ENCODE measurements at places on chromosomes 2 and 18. TPM values are rescaled to one million over a fixed set of nuclear protein-coding genes. Genes with fewer than 3 reads are reported as not detected.

- H3K27ac ChIP-seq, result no peak overlapping the region
- DNase-seq, result no peak
Measured at GRCh38 chr2:199682001-199682400, 169.0 kb downstream of the FTCDNL1 start.

GRCh38 chr2:110852541-110853263 lies 120.3 kb downstream of the ACOXL start:
- no peaks in the 10 kb centered on the region for H3K36me3 ChIP-seq
- peak; percentile 9 for DNase-seq
- H3K4me3 ChIP-seq, result no peak overlapping the region
- H3K27me3 ChIP-seq, result peaks cover 36% of the 10 kb centered on the region
- no peak overlapping the region for H3K27ac ChIP-seq

DNA sequence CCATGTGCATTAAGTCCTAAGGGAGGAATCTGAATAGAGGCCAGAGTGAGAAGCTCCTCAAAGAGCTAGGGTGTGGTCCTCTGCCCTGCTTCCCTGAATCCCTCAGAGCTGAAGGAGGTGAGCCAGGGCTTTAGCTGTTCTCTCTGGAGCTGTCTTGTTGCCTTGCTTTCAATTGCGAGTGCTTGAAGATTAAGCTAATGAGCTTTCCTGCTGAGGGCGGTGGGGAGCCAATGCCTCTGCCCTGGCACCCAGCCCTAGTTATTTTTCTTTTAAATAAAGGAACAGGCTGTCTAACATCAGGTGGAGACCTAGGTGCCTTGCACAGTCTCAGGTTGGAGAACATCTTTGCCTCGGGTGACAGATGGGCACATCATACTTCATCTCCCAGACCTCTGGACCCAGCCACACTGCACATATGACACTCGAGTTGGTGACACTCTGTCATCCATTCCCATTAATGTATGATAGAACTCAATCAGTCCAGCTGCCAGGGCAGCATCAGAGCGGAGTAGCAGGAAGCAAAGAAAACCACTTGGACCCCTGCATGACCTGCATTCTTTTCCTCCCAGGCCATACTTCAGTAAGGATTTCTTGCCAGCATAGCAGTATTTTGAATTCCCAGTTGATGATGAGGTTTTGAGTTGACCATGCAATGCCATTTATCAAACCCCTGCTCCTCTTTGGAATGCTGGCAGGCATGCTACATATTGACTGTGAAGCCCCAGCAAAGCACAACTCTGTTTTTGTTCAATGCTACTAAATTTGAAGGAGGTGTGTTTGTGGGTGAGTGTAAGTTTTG lies 292.7 kb downstream of the RNF144A start:
- peak; percentile 52 for DNase-seq
- H3K27me3 ChIP-seq, result no peaks in the 10 kb centered on the region
- H3K27ac ChIP-seq, result 0 out of 2 replicates have a peak overlapping the region, but pooled peaks have one; percentile 3
- no peaks in the 10 kb centered on the region for H3K36me3 ChIP-seq
- H3K4me1 ChIP-seq, result peaks cover 20% of the 10 kb centered on the region

DNA sequence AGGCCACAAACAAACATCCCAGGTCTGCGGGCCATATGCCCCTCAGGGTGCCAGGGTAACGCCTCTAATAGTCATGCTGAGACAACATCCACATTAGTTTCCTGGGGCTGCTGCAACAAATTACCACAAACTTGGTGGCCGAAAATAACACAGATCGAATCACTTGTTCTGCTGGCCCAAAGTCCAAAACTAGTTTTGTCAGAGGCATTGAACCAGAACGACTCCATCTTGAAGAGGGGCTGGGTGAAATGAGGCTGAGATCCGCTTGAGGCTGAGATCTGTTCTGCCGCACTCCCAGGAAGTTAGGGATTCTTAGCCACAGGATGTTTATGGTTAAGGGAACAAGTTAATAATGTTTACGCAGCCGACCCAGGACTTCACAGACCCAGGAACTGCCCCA lies 66.7 kb downstream of the COPS8 start:
- H3K27me3 ChIP-seq, result no peaks in the 10 kb centered on the region
- no peaks in the 10 kb centered on the region for H3K36me3 ChIP-seq
- peak; percentile 30 for DNase-seq
- no peak overlapping the region for H3K27ac ChIP-seq
- peaks cover 34% of the 10 kb centered on the region for H3K4me1 ChIP-seq

DNA sequence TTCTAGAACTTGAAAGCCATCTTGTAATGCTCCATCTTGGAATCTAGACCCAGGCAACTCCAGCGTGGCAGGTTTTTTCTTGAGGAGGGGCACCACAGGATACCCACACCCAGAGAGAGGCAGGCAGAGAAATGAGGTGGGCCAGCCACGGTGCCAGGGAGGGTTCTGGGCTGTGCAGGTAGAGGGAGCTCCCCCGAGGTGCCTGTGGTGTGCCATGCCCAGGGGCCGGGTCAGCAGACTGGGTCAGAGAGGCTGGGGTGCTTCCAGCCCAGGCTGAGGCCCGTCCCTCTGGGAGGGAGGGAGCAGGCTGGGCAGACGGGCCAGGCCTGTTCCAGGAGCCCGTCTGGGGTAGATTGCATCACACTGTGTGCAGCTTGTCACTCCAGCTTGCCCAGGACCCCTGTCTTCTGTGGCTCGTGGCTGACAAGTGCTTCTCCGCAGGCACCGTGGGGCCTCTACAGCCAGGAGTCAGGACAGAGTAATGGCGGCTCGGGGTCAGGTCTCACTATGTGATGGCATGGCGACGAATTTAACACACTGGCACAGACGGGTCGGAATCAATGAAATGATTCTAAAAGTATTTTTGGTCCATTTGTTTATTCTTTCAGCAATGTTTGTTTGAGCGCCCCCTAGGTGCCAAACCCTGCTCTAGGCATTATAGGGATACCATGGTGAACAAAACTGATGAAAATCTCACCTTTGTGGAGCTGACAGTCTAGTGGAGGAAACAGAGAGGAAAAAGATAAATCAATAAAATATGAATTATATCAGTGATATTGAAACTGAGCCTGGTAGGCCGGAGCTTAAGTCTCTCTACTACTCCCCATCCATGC lies 144.0 kb downstream of the ACOXL start:
- H3K4me3 ChIP-seq, result no peak overlapping the region
- H3K36me3 ChIP-seq, result no peaks in the 10 kb centered on the region

Gene SLC5A7
- polyA plus RNA-seq, result not detected

GRCh38 chr18:63994783-63995399 lies 25.0 kb downstream of the SERPINB8 start:
- DNase-seq, result peak; percentile 78
- no peak overlapping the region for H3K27ac ChIP-seq
- H3K36me3 ChIP-seq, result no peaks in the 10 kb centered on the region
- no peaks in the 10 kb centered on the region for H3K27me3 ChIP-seq
- no peak overlapping the region for H3K4me3 ChIP-seq
- H3K4me1 ChIP-seq, result peaks cover 14% of the 10 kb centered on the region

Gene SNORC
- not detected for polyA plus RNA-seq

- DNase-seq, result no peak
- no peaks in the 10 kb centered on the region for H3K27me3 ChIP-seq
- H3K4me3 ChIP-seq, result no peak overlapping the region
- no peaks in the 10 kb centered on the region for H3K36me3 ChIP-seq
- H3K4me1 ChIP-seq, result no peaks in the 10 kb centered on the region
Measured at GRCh38 chr2:179017773-179018357, 32.1 kb downstream of the CCDC141 start.

Gene RSAD2
- not detected for polyA plus RNA-seq

DNA sequence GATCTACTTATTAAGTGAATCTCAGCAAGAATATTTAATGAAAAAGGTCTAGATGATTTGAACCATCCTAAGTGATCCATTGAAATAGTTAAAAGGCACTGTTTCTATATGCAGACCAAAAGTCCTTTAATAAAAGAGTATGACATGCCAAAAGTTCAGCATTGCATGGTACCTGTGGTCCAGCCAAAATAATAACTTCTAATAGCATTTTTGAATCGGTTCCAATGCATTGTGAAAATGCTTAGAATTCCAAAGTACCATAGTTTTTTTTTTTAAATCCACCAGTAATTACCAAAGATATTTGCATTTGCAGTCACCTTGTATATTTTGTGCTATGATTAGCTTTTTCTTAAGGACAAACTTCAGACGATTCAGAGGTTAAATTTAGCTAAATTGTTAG lies 79.9 kb downstream of the NYAP2 start:
- H3K27me3 ChIP-seq, result no peaks in the 10 kb centered on the region
- H3K4me1 ChIP-seq, result no peaks in the 10 kb centered on the region
- no peaks in the 10 kb centered on the region for H3K36me3 ChIP-seq
- no peak for DNase-seq
- H3K4me3 ChIP-seq, result no peak overlapping the region
- H3K27ac ChIP-seq, result no peak overlapping the region

DNA sequence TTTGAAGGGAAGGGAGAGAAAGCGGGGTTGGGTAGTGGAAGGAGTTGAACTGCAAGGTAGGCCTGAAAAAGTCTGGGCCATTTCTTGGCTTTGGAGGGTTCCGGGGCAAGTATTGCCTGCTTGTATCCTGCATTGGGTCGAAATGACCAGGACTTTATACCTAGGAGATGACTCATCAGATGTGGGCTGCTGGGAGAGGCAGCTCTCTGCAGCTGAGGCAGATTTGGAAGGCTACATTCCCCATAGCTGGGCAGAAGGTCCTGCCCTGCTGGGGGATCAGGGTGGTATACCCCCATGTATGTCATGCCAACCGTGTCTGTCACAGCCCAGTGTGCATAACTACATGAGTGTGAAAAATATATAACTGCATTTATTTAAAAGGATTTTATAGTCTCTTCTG lies 171.8 kb upstream of the SPRED2 start:
- no peak overlapping the region for H3K27ac ChIP-seq
- H3K4me1 ChIP-seq, result 0 out of 2 replicates have a peak, but pooled peaks cover 3% of the 10 kb centered on the region
- no peaks in the 10 kb centered on the region for H3K36me3 ChIP-seq
- no peak overlapping the region for H3K4me3 ChIP-seq
- no peaks in the 10 kb centered on the region for H3K27me3 ChIP-seq

GRCh38 chr2:26988058-26988860 lies 17.8 kb downstream of the MAPRE3 start:
- H3K27ac ChIP-seq, result peak overlapping the region; percentile 21
- peak; percentile 85 for DNase-seq
- H3K36me3 ChIP-seq, result no peaks in the 10 kb centered on the region
- H3K4me3 ChIP-seq, result no peak overlapping the region
- H3K27me3 ChIP-seq, result no peaks in the 10 kb centered on the region
- H3K4me1 ChIP-seq, result peaks cover 19% of the 10 kb centered on the region

- no peak overlapping the region for H3K4me3 ChIP-seq
- no peaks in the 10 kb centered on the region for H3K36me3 ChIP-seq
Measured at GRCh38 chr2:16033032-16033293, 92.6 kb downstream of the MYCN start.

DNA sequence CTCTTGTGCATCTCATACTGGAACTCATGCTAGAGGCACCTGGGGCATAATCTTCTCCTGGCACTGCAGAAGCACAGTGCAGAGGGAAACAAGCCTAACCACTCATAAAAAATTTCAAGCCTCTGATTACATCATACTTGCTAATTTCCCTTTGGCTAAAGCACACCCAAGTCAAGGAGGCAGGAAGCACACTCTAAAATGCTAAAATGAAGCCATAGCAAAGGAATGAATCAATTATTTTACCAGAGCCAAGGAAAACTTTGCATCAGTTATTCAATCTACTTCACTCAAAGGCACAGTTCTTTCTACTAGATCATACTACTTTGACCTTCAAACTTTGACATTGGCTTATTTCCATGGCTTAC lies 79.6 kb upstream of the SPOPL start:
- H3K4me3 ChIP-seq, result no peak overlapping the region
- no peaks in the 10 kb centered on the region for H3K36me3 ChIP-seq
- no peaks in the 10 kb centered on the region for H3K27me3 ChIP-seq

DNA sequence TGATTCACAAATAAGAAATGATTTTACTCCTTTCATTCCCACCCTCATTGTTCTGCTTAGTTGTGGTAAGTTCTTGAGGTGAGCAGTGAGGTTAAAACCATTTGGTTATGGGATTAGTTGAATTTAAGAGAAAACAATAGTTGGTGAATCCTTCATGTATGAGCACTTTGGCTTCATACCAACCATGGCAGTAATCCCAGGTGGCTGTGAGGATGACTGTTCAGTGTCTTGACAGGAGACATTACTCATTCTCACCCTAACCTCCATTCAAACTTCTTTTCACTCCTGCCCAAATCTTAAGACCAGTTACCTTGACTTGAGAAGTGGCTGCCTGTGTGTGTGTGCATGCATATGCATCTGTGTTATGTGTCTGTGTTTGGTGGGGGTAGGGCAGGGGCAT lies 143.1 kb downstream of the SETBP1 start:
- H3K27ac ChIP-seq, result no peak overlapping the region
- H3K27me3 ChIP-seq, result no peaks in the 10 kb centered on the region
- no peaks in the 10 kb centered on the region for H3K36me3 ChIP-seq
- peak; percentile 80 for DNase-seq
- H3K4me3 ChIP-seq, result no peak overlapping the region

GRCh38 chr2:172970660-172971059 lies 105.0 kb upstream of the MAP3K20 start:
- no peaks in the 10 kb centered on the region for H3K36me3 ChIP-seq
- no peak for DNase-seq
- no peaks in the 10 kb centered on the region for H3K27me3 ChIP-seq
- H3K4me3 ChIP-seq, result no peak overlapping the region
- H3K27ac ChIP-seq, result no peak overlapping the region
- H3K4me1 ChIP-seq, result peaks cover 11% of the 10 kb centered on the region

DNA sequence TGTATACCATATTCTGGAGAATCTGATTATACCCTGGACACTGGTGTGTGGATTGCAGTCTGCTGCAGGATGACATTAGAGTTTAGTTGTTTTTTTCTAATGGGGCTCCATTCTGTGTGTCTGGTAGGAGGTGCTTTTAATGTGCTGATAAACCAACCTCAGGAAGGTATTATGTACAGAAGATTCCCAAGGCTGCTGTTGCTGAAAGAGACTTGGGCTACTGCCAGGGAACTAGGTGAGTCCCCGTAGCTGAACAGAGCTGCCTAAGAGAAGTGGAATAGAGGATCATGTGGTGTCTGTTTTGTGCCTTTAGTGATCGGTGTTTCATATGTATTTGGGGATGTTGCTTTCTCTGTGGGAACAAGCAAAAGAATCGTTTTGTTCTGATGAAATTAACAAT lies 16.5 kb downstream of the SPATA3 start:
- H3K27me3 ChIP-seq, result peaks cover 62% of the 10 kb centered on the region
- H3K4me1 ChIP-seq, result no peaks in the 10 kb centered on the region
- H3K4me3 ChIP-seq, result no peak overlapping the region
- DNase-seq, result no peak

Gene IL36G
- not detected for polyA plus RNA-seq

DNA sequence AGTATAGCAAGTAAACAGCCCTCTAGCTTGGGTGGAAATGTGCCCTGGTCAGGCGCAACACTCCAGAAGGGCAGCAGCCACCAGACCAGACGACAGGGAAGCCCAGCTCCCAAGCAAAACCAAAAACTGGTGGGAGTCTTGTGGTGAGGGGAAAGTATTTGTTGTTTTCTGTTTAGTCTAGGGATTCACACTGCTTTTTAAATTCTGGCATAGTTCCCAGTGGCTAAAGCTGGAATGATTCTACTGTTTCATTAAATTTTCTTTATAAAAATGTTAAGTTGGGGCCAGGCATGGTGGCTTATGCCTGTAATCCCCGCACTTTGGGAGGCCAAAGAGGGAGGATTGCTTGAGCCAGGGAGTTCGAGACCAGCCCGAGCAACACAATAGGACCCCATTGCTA lies 38.5 kb downstream of the MERTK start:
- H3K36me3 ChIP-seq, result no peaks in the 10 kb centered on the region
- no peaks in the 10 kb centered on the region for H3K4me1 ChIP-seq
- peaks cover 38% of the 10 kb centered on the region for H3K27me3 ChIP-seq

Gene PRKAG3
- polyA plus RNA-seq, result not detected
